AG20443 (cell line): ENCODE measurements at places on chromosomes 1 and 21.

- DNase-seq: no peak
These were observed 16.9 kb downstream of the MTFR1L start for GRCh38 chr1:25836695-25837094.

GRCh38 chr1:208874915-208875314, 630.7 kb upstream of the PLXNA2 start:
- DNase-seq: no peak

DNA sequence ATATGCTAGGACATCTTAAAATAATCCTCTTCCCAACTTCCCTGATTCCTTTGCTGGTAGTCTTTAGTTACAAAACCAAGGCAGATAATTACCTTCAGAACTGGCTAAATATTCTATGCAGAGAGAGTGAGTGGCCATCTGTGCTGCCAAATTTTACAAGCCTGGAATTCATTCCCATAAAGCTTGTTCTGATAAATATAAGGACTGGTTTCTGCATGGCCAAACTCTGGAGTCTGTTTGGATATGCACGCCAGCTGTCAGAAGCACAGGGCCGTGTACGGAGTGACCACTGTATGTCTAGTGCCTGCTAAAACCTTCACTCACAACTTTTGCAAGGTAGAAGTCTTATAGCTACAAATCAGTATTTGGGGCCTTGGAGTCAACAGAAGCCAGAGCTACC, 66.5 kb upstream of the RAVER2 start:
- no peak for DNase-seq

DNA sequence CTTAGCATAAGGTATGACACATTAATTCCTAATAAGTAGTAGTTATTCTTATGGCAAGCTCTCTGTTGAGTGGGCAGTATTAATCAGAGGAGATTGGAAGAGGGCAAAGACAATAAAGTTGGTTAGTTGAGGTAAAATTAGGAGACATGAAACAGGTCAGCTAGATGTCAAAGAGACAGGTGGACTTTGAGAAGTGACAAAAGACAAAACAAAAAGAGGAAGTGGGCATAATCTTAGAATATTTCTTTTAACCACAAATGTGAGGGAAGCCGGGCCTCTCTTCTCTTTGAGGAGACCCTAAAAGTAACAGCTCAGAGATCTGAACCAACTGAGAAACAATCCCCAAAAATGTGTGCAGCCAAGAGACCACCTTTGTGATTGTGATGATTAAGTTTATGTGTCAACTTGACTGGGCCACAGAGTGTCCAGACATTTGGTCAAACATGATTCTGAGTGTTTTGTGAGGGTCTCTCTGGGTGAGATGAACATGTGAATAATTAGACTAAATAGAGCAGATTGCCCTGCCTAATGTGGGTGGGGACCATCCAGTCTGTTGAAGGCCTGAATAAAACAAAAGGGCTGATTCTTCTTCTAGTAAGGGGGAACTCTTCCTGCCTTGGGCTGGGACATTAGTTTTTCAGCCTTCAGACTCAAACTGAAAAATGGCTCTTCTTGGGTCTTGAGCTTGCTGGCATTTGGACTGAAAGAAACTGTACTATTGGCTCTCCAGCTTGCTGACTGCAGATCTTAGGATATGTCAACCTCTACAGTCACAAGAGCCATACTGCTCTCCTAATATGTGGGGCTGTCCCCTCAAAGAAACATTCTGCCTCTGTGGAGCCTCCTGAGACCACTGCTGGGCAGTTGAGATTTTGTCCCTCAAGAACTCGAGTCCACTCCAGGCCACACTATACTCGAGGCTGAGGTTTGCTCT, 40.0 kb downstream of the FCRL5 start:
- no peak for DNase-seq

- DNase-seq: no peak
These were observed 924 bp downstream of the EXTL2 start for GRCh38 chr1:100893718-100894117.

- peak; percentile 52 for DNase-seq
These were observed 10.6 kb downstream of the ID3 start for GRCh38 chr1:23548704-23549143.

DNA sequence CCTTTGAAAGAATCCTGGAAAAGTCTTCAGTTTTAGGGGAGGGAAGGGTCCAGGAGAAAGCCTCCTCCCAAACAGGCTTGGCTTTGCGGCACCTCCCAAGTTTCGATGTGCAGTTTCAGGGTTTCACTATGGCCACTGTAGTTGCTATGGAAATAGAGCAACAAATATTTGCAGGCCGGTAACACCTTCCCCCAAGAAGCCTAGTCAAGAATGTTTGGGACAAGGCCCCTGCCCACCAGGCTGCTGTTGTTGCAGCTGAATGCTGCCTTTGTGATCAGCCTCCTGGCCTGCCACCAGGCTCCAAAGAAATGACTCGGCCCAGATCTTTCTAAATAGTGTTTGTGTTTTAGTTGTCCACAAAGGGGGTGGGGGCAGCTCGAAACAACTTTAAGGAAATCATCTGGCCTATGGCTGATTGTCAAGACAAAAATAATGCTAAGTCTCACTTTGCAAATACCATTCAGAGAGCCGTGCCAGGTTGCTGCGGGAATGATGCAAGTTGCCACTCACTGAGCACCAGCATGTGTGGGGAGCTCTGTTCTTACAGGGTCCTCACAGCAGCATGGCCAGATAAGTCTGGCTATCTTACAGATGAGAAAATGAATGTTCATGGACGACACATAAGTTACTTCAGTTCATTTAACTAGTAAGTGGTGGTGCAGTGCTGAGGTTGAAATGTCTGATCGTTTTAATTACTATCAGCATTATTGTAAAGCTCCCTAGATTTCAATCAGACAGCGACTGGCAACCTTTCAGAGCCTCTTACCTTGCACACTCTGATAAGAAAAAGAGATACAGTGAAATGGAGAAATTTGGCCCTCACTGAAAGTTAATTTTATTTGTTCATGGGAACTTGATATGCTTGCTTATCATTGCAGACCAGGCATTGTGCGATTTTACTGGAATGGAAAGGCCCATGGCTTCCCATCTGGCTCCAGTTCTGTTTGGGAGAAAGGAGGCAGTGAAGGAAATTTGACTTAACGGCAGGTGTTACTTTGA, 91.2 kb upstream of the JUN start:
- DNase-seq: peak; percentile 84

GRCh38 chr1:208040821-208041297, 129.9 kb upstream of the CD34 start:
- no peak for DNase-seq

- no peak for DNase-seq
These were observed 4.1 kb downstream of the GPA33 start for GRCh38 chr1:167086033-167086432.

- no peak for DNase-seq
These were observed 256.5 kb downstream of the GPR52 start for GRCh38 chr1:174704300-174704699.

DNA sequence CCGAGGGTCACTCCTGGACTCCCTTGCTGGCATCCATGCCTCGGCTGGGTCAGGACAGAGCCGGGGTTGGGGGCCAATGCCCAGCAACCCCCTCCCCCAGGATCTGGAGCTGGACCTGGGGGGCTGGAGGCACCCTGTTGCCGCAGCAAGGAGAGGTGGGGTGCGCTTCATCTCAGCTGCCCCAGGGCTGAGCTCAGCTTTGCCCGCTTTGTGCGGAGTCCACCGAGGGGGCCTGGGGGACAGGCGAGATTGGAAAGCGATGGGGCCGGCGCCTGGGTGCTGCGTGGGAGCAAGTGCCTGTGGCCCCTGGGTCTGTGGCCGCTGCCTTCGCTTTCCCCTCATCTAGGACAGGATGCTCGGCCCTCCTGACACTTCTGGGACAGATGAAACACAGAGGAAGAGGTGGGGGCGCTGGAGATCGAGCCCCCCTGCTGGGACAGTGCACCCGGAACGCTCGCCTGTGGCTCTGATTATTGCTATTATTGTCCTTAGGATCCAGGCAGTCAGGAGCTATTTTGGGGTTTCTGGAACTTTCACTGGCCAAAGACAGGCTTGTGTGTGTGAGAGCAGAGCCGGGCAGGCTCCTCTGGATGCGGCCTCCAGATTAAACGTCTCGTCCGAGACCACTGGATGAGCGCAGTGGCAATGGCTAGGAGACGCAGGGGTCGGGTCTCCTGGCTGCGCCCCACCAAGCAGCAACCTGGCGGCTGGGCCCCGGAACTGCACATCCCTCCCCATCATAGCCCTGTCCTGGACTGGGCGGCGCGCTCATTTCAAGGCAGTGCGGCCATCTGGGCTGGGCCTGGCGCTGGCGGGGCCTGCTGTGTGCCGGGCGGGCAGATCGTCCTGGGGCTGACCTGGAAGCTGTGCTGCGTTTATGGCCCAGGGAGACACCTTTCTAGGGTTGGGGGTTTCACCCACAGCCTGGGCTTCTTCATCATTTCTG, 13.8 kb downstream of the PRDM16 start:
- DNase-seq: no peak

- DNase-seq: no peak
These were observed 89.8 kb downstream of the KIF14 start for GRCh38 chr1:200530623-200531261.

DNA sequence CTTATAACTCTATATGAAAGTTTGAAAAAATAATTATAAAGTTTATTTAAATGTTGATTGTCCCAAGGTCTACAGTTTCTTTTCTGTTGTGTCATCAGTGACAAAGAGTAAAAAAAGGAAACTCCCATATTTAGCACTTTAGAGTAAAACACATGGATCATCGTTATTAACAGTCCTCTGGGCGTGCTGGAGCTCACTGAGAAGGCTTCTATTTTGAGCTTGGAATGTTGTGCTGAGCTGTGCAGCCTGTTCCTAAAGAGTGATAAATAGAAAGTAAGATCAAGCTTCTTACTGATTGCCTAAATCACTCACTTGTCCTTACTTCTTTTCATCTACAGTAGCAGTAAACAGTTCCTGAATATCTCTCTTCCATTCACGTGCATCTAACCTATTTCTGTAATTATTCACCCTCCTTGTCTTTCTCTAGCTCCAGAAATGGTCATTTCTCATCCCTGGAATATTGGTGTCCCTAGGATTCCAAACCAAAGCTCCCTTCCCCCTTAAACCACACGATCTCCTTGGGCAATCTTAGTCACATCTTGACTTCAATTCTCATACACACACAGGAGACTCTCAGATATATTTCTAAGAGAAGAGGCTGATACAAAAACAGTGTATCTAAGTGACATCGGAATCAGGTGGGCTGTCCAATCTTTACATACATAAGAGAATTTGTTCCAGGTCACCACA, 11.9 kb downstream of the GBP5 start:
- DNase-seq: peak; percentile 60

DNA sequence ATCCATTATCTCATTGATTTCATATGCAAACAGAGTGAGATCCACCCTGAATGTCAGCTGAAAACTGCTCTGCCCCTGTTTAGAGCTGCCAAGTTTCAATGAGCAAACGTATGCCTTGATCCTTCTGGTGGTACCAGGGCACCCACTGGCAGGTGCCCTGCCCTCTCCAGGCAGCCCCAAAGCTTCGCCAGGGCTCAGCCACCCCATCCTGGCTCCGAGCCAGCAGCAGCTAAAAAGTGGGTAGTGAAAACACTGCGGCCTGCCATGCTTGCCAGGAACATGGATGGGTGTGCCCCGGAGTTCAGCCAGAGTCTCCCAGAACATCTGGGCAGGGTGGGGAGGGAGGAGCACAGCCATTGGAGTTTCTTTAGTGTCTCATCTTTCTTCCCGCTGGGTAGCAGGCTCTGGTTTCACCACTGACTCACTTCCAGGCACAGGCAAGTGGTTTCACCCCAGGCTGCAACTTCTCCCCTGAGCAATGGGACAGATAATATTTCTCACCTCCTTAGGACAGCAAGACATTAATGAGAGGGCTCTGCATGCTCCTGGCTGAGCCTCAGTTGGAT, 8.1 kb upstream of the LMX1A start:
- peak; percentile 69 for DNase-seq

DNA sequence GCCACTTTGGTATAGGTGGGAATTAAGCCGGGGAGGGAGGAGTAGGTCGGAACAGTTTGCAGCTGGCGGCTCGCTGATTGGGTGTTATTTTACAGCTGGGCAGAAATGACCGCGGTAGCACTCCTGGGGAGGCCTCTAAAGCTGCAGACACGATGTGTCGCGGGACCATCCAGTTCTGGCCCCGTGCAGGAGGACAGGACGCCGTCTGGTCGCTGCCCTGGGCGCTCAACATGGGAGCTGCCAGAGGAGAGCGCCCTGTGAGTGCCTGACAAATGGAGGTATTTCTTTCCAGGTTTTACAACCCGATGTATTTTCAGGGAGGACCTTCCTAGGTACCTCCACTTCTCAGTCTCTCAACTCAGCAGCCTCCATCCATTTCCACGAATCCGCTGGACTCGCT, 46.2 kb downstream of the CDC7 start:
- DNase-seq: no peak

DNA sequence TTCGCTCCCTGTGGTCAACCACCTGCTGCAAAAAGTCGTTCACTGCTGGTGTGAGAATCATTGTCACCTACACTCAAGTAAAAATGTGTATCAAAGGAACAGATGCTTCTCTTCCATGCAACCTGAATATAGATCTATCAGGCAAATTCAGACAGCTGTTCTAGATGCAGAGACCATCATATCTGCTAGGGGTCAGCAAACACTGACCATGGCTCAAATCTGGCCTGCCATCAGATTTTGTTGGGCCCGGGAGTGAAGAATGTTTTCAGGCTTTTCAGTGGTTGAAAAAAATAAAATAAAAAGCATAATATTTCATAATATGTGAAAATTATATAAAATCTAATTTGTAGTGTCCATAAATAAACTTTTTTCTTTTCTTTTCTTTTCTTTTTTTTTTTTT, 199.6 kb downstream of the RGS7 start:
- DNase-seq: no peak

GRCh38 chr1:167533851-167534300, 15.5 kb upstream of the CD247 start:
- peak; percentile 90 for DNase-seq

DNA sequence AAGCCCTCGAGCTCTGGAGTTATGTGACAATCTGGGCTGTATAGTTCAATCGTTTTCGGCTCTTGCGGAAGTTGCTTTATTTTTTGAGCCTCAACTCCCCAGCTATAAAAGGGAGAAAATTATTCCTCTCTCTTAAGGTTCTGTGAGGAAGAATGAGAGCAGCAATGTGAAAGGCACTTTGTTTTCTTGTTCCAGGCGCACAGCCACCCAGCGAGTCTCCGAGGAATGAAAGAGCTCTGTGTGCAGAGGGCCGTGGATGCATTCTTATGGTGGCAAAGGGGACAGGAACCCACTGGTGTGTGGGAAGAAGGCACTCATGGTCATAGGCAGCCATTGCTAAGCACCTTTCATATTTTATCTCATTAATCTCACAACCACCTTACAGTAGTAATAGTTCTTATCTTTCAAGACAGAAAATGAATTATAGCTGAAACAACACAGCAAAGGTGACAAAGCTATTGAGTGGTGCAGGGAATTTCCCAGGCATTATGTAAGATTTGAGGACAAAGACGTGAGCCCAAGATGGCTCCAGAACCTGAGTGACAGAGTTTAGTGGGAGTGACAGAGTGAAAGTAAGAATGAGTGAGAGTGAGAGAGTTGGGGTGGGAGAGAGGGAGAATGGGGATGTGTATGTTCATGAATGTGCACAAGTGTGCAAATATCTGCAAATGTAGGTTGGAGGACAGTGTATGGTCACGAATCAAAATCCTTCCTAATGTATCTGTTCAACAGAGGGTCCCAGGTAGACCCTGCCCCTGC, 9.4 kb downstream of the CYP2J2 start:
- no peak for DNase-seq
